ENCODE measurements at places on chromosomes 12 and 14.

- no peak for DNase-seq
These were observed 33.4 kb upstream of the DDHD1 start for GRCh38 chr14:53186532-53186931.

- DNase-seq, result no peak
These were observed 43.5 kb upstream of the MAP1LC3B2 start for GRCh38 chr12:116515684-116516083.

- no peak for DNase-seq
These were observed 83.2 kb downstream of the MYRFL start for GRCh38 chr12:69908203-69908602.

DNA sequence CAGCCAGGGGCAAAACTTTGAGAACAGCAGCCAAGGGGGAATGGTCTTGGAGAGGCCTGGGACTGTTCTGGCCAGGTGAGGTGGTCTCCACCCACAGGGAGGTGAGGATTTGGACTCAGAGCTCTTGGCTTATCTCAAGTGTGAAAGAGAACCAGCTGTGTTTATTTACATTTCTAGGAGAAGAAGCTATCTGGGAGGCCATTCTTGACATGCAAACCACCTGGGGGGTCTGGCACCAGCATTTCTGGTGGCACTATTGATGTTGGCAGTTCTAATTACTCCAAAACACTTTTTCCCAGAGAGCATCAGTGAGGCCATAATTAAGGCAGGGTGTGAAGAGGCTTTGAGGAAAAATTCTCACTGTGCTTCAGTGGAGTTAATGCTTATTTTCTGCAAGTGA is 95.1 kb downstream of the CAND1 start:
- DNase-seq, result no peak

DNA sequence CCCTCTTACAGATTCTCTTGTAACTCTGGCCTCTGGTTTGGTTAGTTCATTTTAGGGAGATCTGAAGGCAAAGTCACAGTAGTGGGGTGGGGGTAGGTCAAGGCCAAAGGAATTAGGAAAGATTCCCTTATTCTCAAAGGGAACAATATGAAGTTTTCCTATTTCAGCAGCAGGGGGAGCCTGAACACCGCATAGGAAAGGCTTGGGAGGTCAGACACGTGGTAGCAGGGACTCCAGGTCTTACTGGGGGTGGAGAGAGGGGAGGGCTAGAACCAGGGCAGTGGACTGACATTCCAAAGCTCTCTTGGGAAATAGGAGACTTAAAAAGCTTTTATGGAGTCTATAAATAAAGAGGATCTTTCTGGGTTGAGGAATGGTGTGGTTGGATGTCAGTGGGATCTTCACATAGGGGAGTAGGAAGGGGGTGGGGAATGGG is 1.3 kb downstream of the ZC3H10 start:
- DNase-seq, result no peak

- no peak for DNase-seq
These were observed 78.3 kb upstream of the ATF1 start for GRCh38 chr12:50685641-50686040.

GRCh38 chr14:22871224-22872032 is at the start of gene LRP10:
Gene LRP10, plus strand, starts transcription at chr14:22871740. Its CDS starts 564 bp downstream, at chr14:22872304.
- peak; percentile 96 for DNase-seq

- no peak for DNase-seq
These were observed 16.7 kb upstream of the ZFP36L1 start for GRCh38 chr14:68809524-68809923.

DNA sequence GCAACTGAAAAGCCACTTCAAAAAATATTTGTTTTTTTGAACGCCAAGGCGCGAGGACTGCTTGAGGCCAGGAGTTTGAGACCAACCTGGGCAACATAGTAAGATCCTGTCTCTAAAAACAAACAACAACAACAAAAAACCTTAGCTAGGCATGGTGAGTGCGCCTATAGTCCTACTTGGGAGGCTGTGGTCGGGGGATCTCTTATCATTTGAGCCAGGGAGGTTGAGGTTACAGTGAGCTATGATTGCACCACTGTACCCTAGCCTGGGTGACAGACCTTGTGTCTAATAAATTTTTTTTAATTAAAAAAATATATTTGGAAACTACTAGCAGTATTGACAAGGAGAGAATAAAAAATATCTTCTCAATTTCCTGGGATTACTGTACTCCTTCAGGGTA is 113.1 kb downstream of the TRAFD1 start:
- DNase-seq, result no peak

DNA sequence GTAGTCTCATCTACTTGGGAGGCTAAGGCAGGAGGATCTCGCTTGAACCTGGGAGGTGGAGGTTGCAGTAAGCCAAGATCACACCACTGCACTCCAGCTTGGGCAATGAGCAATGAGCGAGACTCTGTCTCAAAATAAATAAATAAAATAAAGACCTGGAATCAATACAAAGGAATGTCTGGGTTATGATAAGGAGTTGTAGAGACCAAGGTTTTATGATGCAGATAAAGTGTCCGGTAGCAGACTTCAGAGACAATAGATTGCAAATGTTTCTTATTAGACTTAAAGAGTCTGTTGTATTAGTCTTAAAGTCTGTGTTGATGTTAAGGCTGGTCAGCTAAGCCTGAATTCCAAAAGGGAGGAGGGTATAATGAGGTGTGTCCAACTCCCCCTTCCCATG is 35.2 kb upstream of the RNASE1 start:
- no peak for DNase-seq

DNA sequence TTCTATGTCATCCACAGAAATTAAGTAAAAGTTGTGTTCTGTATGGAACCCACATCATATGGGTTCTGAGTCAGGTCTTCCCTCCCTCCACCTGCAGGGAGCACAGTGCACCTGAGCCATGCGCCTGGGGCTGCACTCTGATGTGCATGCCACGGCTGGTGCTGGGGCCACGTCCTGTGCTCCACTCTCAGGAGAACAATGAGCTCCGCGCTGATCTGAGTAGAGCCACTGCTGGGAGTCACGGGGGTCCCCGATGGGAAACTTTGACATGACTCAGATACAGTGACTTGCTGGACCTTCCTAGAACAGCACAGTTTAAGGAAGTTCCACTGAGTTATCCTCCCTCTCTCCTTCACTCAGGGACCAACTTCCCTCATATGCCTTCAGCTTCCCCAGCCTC is 683.4 kb downstream of the TMEM121 start:
- DNase-seq, result no peak

DNA sequence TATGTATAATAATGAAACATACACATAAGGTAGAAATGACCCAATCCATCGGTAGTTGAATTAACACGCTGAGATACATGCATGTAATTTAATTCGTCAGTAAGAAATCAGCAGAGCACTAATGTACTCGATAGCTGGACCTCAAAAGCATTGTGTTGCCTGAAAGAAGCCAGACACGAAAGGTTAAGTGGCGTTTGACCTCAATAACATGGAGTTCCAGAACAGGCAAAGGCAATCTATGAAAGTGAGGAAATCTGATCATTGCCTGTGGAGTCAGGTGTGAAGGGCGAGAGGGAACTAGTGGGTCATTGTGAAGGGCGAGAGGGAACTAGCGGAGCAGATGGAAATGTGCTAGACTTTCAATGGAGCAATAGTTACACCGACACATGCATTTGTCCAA is 970.4 kb upstream of the TMEM132C start:
- no peak for DNase-seq

- no peak for DNase-seq
These were observed 24.8 kb downstream of the ATF7 start for GRCh38 chr12:53601296-53601847.

- no peak for DNase-seq
These were observed 53.4 kb downstream of the ELK3 start for GRCh38 chr12:96247563-96247962.

- DNase-seq, result peak; percentile 86
These were observed 124.2 kb downstream of the HMGA2 start for GRCh38 chr12:65948320-65949008.

DNA sequence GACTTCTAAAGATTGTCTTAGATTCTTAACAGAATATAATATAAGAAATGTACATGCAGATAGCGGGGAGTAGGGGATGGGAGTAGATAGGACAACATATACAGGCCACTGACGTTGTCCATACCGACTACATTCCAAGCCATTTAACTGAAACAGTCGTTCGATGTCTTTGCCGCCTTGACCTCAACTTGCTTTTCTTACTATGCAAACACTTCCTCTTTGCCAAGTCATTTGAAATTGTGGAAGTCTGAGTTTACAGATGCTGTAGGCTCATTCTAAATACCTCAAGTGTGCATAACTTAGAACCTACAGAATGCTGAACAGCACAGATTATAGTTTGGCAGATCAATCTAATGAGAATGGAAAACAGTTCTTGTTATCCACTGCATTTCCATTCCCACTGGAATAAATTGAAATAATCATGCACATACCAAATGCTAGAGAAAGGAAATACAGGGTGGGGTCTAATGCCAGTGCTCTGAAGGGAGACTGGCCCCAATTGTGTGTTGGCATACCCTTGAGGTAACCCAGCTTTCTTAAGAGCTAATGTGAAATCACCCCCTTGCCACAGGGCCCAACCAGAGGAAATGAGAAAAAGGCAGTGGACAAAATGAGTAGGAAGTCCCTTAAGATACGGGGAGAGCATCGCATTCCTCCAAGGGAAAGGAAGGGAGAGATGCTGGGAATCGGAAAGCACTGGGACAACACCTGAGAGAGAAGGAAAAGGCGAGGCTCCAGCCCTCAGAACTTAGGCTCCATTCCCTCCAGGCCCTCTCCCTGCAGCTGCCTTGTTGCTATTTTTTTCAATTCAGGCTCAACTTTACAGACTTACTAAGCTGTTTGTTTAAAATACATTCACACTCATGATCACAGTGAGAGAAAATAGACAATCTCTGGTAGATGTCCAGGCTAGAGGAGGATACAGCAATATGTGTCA is 380.9 kb upstream of the TMTC1 start:
- no peak for DNase-seq

DNA sequence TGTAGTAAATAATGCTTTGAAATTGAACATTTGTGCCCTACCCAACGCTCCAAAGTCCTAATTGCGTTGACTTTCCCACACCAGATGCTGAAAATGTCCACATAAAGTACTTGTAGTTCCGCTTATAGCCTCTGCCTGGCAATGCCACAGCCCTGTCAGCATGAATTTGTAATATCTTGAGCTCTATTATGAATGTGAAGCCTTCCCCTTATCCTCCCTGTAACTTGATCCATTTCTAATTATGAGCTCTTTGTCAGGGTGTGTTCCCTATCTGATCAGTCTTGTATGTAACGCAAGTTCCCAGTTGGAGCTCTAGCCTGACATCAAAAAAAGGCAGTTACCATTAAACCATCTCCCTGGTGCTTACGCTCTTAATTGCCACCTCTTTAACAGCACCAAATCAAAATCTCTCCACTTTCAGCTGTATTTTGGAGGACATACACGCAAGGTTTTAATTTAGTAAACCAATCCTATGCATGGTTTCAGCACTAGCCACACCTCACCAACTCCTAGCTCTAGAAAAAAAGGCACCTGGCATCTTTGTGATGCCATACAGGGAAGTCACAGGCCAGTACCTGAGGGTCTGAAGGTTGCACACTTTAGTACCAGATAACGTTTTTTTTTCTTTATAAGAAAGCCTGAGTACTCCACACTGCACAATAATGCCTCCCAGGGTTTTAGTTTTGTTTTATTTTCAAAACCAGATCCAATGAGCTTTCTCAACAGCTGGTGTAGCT is 69.3 kb downstream of the EEA1 start:
- DNase-seq, result no peak

- DNase-seq, result no peak
These were observed 463.4 kb downstream of the SLC16A7 start for GRCh38 chr12:60059180-60059579.

- DNase-seq, result no peak
These were observed 101.9 kb downstream of the SETD3 start for GRCh38 chr14:99378782-99379214.

DNA sequence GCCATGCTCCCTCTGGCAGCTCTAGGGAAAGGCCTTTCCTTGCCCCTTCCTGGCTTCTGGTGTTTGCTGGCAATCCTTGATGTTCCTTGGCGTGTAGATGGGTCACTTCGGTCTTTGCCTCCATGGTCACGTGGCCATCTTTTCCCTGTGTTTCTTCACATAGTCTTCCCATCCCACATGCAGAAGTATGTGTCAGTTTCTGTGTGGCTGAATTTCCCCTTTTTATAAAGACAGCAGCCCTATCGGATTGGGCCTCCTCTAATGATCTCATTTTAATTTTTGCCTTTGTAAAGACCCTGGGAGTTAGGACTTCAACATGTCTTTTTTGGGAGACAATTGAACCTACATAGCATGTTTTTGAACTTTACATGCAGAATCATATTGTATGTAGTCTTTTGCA is 107.2 kb upstream of the FGD4 start:
- DNase-seq, result no peak

GRCh38 chr12:80581783-80582182 is 125.7 kb upstream of the MYF6 start:
- no peak for DNase-seq

GRCh38 chr14:33240466-33240865 is 301.8 kb downstream of the NPAS3 start:
- no peak for DNase-seq

DNA sequence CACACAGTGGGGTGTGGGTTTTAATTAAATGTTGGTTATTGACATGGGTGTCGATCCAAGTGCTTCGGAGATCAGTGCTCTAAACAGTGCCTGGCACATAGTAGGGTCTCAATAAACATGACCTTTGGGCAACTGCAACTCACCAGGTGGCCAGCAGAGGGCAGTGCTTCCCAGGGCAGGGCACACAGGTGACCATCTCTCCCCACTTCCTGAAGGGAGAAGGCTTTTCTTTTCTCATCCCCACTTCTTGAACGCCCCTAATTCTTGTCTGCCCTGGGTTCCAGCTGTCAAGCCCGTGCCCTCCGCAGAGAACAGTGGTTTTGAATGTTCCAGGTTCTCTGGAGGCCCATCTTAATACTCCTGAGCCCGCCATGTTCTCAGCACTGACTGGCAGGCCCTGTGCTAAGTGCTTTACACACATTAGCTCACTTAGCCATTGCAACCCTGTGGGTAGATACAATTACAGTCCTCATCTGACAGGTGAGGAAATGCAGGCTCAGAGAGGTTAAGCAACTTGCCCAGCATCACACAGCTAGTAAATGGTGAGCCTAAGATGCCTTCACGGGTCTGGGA is 16.3 kb downstream of the RAPGEF3 start:
- no peak for DNase-seq

DNA sequence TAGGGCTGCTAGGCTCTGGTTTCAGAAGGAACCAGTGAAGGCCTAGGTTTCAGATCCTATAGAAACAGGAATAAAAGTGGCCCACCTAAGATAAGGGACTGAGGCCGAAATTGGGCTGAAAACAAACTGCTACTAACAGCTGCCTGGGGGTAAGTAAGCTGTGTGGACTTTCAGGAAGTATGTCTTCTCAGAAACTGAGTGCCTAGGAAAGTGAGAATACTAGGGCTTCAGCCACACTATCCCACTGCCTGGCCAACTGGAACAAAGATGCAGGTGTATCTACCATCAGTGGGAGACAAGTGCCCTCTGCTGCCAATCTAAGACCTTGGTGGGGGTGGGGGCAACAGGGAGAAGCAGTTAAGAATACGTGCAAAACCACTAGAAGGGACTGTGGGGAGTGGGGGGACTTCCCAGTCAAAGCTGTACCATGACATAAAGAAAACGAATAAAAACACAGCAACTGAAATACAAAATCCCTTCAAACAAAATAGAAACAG is 82.5 kb downstream of the MED13L start:
- no peak for DNase-seq

All from posterior vena cava (tissue), 2 donors.